ENCODE measurements at places on chromosomes 13 and 19.

GRCh38 chr19:58381460-58382212 is 806 bp upstream of the ZNF837 start:
- no peak for DNase-seq

DNA sequence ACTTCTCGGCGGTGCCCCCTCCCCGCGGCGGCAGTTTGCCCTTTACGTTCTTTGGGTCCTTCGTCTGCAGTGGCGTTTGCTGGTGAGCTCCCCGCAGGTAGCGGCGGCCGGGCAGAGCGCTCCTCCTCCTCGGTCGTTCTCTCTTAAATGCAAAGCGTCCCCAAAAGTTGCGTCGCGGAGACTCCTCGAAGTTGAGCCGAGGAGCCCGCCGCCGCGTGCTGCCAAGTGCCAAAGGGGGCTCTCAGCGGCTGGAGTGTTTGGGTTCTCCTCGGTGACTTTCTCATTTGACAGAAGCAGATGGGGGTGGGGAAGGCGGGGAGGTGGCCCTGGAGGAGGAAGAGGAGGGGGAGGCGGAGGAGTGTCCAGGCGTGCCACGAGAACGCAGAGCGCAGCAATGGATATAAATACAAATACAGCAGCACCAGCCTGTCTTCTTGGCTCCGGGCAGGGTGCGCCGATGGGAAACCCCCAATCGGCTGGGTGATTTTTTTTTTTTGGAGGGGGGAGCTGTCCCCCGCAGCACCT is at the start of gene SOX21:
Gene SOX21, minus strand, starts transcription at position 259 of the 525 bp plus-strand sequence. CDS start 496 bp downstream, outside the sequence.
- no peak for DNase-seq

DNA sequence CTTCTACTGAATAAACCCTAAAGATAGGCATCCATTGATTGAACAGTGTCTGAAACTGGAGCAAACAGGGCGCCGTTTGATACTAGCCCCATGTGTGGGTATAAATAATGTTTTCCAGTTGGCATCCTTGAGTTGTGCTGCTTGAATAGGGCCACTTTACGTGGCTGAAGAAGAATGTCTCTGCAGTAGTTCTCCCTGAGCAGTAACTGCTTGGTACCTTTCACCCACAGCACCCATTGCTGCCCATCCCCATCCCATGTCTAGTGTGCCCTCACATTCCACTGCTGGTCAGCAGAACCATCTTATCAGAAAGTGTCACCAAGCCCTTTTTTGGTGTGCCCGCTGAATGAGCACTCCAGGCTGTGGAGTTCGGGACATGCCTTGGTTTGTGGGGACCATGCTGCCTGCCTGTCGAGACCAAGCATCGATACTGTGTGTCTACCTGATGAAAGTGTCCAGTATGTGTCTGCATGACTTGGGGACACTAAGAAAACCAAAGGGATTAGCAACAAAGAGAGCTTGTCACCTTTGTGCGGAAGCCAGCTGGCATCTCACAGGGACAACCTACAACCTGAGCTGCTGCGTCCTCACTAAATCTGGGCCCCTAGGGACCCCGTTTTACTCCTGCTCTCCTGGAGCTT is 162.0 kb downstream of the TM9SF2 start:
- DNase-seq = no peak

DNA sequence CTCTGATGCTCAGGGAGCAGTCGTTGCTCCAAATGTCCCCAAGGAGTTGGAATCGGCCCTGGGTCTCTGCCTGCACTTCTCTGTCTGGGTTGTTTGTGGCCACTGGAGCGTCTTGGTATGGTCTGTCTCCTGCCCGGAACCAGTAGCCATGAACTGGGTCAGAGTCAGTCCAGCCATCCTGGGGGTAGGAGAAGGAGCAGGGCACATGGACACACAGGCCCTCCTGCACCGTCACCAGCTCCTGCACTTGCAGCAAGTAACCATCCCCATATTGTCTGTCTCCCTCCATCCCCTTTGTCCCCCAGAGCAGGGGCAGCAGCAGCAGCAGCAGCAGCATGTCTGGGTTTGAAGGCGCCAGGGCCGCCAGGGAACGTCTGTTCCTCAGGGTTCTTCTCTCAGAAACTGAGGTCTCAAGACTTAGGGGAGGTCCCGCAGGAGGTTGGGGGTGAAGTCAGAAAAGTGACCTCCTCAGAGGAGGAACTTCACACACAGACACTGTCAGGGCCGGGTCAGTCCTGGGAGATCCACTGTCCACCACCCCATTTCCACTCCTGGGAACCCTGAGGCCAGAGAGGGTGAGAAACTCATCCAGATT is at the start of gene SIGLEC8:
Gene SIGLEC8, minus strand, starts transcription at position 404 of the 595 bp plus-strand sequence. Its CDS starts 67 bp downstream, at position 337.
- no peak for DNase-seq

DNA sequence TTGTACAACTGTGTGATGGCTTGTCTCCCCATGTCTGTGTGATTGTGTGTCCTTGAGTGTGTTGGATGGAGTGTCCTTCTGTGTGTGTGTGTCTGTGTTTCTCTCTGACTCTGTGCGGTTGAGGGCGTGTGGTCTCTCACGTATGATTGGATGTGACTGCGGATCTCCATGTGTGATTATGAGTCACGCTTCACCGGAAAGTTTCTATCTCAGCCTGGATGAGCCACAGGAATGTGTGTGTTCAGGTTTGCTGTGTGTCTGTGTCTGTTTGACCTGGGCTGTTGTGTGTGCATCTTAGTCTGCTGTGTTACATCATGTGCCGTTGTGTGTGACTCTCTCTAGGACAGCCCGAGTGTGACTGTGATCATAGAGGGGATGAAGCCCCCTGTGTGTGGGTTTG is 15.5 kb upstream of the ZNF835 start:
- DNase-seq = no peak

DNA sequence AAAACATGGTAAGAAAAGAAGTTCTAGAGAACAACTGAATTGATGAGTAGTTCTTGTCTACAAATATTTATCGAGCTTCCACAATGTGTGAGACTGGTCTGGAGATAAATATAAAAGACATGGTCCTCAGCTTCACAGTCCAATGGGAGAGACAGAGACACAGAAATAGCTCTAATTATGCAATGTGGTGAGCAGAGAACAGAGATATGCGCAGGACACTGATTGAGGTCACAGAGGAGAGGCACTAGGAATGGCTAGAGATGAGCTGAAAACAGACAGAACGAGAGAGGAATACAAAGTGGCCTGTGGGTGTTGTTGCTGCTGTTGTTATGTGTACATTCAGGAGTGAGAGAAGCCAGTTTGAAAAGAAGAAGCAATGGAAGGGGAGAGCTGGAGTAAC is 53.2 kb downstream of the GPALPP1 start:
- DNase-seq = no peak

DNA sequence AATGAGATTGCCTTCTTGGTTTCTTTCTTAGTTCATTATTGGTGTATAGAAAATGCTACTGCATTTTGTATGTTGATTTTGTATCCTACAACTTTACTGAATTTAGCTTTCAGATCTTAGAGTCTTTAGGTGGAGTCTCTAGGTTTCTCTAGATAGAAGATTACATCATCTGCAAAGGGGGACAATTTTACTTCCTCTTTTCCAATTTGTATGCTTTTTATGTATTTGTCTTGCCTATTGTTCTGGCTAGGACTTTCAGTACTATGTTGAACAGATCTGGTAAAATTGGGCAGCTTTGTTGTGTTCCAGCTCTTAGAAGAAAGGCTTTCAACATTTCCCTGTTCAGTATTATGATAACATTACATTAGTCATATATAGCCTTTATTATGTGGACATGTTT is 101.0 kb upstream of the SPRY2 start:
- no peak for DNase-seq

- no peak for DNase-seq
Measured at GRCh38 chr13:32203736-32204135, 111.4 kb downstream of the ZAR1L start.

- DNase-seq = no peak
Measured at GRCh38 chr19:39684267-39684666, 20.0 kb upstream of the LGALS14 start.

GRCh38 chr19:33629826-33630375 is 8.1 kb downstream of the CHST8 start:
- no peak for DNase-seq

- DNase-seq = no peak
Measured at GRCh38 chr19:2528675-2529101, 52.8 kb downstream of the GADD45B start.

- no peak for DNase-seq
Measured at GRCh38 chr13:22040810-22041364, 370.0 kb downstream of the FGF9 start.

- DNase-seq = no peak
Measured at GRCh38 chr13:104140552-104140951, 1074.3 kb upstream of the SLC10A2 start.

GRCh38 chr13:40679480-40679985 is 13.1 kb upstream of the FOXO1 start:
- DNase-seq = no peak

DNA sequence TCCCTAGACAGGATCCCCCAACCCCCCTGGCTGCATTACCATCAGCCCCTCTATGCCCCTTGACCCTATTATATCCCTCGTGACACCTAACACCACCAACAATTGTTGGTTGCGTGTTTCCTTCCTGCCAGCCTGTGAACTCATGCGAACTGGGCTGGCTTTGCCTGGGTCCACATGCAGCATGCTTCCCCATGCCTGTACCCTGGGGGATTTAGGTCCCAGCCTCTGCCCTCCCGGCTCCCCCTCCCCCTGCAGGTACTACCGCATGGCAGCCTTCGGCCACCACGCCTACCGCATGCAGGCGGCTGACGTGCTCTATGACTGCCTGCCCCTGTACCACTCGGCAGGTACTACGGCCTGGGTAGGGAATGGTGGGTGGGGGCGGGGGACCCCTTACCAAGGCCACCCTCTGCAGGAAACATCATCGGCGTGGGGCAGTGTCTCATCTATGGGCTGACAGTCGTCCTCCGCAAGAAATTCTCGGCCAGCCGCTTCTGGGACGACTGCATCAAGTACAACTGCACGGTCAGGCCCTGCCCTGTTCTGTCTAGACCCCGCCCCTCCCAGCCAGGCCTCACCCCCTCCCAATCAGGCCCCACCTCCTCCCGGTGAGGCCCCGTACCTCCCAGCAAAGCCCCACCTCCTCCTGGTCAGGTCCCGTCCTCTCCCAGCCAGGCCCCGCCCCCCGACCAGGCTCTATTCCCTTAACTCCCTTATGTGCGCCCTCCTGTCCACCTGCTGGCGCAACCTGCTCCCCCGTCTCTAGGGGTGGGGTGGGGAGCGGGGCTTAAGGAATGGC is 18.5 kb downstream of the SLC27A1 start:
- peak; percentile 64 for DNase-seq

- DNase-seq = no peak
Measured at GRCh38 chr19:5356428-5356827, 15.8 kb upstream of the PTPRS start.

GRCh38 chr19:18603958-18604819 is 2.4 kb downstream of the CRLF1 start:
- no peak for DNase-seq

DNA sequence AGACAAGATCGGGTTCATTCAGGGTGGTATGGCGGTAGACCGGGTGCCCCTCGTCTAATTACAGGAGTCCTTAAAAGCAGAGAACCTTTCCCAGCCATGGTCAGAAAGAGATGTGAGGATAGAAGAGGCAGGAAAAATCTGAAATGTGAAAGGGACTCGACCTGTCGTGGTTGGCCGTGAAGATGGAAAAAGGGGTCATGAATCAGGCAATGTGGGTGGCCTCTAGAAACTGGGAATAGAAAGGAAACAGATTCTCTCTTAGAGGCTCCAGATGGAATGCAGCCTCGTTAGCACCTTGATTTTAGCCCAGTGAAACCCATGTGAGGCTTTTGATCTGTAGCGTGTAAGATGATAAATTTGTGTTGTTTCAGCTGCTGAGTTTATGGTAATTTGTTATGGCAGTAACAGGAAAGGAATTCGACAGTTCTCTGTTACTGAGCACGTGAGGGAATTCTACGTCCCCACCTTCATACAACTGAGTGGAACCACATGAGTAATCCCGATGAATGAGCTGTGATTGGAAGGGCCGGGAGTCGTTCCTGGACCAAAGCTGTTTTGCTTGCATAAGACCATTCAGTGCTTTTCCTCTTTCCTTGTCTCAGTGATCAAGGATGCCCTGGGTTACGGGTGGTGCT is 11.0 kb upstream of the CA11 start:
- no peak for DNase-seq

DNA sequence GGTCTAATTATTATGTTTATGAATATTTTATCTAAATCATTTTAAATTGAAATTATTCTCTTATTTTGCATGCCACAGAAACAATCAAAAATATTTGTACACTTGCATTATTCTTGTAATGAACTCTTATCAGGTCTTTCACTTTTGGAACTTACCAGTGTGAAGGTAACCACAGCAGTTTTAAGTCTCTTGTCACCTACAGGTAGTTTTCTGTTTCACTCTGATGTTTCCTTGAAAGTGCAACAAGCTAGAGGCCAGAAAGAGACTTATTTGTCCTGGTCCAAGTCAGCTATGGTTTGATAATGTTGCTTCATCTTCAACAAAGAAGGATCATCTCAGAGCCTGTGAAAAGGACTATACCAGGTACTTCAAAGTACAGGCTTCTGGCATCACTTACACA is 133.4 kb upstream of the NBEA start:
- DNase-seq = no peak

DNA sequence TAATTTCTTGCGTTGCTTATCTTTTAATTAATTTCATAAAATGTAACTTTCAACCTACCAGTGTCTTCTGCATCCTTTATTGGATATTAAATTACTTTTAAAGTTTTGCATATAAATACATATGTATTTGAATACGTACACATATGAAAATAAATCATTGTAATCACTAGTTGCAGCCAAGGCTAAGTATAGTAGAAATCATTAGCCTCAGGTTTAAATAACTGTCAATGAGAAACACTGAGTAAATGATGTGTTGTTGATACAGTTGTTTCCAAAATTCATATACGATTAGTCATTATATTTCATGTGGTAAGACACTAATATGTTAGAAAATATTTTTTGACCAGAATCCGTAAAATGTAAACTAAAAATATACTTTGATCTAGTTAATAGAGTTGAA is 1267.1 kb upstream of the PCDH20 start:
- no peak for DNase-seq

- DNase-seq = no peak
Measured at GRCh38 chr19:4580961-4581665, 21.6 kb upstream of the SEMA6B start.

DNA sequence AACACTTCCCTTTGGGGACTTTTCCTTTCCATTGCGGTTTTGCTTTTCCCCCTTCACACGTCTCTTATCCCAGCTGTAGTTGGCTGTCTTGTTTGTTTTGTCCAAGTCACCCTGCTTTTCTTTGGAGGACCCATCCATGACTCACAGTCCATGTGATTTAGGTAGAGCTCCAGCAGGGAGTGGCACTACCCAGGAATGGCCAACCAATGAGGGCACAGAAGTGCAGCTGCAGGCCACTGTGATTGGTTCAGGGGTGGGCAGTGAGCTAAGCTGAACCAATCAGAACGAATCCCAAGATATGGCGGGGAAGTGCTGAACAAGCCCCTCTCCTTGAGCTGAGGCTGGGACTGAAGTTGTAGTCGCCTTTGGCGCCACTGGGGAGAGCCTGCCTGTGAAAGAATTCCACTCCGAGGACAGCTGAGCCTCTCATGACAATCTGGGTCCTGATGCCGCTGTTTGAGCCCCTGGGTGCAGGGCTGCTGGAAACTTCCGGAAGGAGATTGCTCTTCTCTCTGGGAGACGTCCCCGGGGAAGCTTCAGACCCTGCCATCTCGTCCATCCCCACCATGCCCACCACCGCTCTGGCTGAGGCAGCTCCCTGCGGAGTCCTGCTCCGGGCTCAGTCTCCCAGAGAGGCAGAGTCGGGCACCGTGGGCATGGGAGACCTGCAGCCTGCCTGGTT is 62.9 kb upstream of the URI1 start:
- DNase-seq = no peak
